CD4-positive, alpha-beta T cell treated with Interleukin-4 for 1 hour (primary cell): ENCODE measurements at places on chromosomes 11 and 22.

GRCh38 chr11:109303342-109303741 is 118.6 kb upstream of the C11orf87 start:
- DNase-seq: no peak

GRCh38 chr11:130118165-130118564 is 41.4 kb upstream of the ST14 start:
- DNase-seq: no peak

GRCh38 chr22:41916745-41917358 is 2.0 kb upstream of the SHISA8 start:
- DNase-seq: no peak

- no peak for DNase-seq
Measured at GRCh38 chr22:45978275-45978713, 1.3 kb upstream of the WNT7B start.

DNA sequence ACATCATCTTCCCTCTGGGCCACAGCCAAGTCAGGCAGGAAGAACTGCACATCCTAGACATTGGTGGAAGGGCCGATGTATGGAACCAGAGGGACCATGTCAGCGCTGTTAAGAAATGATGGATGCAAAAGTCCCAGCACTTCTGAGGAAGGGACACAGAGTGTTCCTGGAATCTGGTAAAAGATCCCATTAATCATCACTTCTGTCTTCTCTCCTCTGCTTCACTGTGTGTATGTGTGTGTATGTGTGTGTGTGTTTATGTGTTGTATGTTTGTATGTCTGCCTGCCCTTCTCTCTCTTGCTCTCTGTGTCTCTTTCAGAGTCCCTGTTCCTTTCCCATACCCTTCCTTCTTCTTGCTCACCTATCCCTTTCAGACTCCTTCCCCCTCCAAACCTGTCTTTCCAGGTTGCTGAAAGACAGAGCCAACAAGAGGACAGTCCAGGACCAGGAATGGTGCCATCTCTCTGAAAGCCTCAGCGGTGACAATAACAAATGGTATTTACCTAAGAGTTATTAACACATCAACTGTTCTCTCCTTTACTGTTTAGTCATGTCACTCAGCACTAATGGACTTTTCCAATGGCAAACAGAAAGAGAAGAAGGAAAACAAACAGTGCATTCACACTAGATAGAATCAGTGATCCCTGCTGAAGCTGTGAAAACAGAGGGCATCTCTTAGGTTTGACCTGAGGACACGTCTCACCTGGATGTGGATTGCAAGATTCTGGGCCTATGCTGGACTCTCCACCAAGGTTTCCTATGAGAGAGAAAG is 47.1 kb downstream of the EHF start:
- DNase-seq: no peak

- no peak for DNase-seq
Measured at GRCh38 chr11:133181667-133182066, 350.6 kb downstream of the OPCML start.

- no peak for DNase-seq
Measured at GRCh38 chr22:35102663-35103062, 36.7 kb downstream of the ISX start.

DNA sequence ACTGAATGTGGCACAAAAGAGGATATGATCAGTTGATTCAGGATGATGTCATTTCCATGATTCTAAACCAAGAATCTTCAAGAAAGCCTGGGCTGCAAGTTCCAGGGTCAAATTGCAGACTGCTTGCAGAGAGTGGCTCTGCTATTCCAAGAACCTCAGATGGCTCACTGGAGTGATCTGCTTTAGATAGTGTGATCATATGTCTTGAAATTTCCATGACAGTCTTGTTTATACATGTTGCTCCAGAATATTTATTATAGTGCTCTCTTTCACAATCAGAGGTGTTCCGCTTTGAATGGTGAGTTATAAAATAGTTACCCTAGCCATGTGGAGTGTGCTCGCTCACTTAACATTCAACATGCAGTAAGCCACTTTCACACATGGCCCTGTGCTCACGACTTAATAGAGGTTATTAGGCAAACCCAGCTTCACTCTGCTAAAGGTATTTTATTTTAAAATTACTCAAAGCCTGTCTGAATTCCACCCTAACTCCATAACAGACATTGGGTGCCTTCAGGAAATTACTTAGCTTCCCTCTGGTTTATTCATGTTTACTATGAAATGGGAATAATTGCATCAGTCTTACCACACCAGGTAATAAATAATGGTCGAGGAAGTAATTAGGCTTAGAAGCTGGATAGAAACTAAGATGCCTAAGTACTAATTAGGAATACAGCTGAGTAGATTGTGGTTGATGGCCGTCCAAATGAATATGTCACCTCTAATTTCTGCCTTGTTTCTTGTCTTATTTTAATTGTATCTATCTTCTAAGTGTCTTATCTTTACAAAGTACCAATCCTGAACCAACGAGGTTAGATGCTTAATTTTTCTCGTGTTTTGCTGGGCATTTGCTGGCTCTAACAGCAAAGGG is 187.9 kb downstream of the ETS1 start:
- DNase-seq: no peak
